NCI-H510A treated with DMSO at 0.1 percent for 48 hours (cell line): ENCODE measurements at places on chromosomes 3 and 15.

GRCh38 chr3:73924048-73924447 is 299.3 kb upstream of the PDZRN3 start:
- no peak for DNase-seq

DNA sequence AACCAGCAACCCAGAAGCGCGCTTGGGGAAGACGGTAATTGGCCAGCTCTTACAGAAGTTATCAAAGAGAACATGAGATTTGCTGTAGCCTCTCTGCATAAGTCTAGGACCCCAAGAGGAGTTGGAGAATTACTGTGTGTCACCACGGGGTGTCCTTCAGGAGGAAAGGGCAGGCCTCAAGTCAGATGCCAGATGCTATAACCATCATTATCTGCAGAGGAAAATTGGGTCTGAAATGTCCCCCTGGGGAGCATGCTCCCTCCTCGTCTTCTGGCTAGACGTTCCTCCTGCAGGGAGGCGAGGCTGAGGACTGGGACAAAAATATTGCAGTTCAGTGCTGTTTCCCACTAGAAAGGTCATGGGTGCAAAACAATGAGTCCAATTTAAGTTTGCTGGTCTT is 380.5 kb upstream of the CFAP20DC start:
- DNase-seq: no peak

- DNase-seq: no peak
Observed at GRCh38 chr3:81851176-81851575, 89.7 kb upstream of the GBE1 start.

DNA sequence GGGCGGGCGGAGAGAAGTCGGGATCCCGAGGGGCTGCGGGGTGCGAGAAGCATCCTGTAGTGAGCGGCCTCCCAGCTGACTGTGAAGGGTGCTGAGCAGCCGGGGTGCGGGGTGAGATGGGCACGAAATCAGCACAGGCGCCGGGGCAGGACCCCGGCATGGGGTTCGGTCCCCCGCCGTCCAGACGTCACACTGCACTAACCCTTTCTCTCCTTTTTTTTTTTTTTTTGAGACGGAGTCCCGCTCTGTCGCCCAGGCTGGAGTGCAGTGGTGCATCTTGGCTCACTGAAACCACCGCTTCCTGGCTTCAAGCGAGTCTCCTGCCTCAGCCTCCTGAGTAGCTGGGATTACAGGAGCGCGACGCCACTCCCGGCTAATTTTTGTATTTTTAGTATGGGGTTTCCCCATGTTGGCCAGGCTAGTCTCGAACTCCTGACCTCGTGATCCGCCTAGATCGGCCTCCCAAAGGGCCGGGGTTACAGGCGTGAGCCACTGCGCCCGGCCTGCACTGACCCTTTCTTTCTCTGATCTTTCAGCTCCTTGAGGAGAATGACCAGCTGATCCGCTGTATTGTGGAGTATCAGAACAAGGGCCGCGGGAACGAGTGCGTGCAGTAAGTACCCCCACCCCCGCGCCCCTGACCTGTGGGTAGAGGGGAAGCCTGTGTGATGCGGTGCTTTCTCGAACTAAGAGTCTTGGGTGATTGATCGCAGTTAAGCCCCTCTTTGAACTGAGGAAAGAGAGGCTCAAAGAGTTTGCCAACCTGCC is 513 bp downstream of the SS18L2 start:
- no peak for DNase-seq

- no peak for DNase-seq
Observed at GRCh38 chr15:73858062-73858461, 15.3 kb upstream of the TBC1D21 start.

GRCh38 chr15:27457766-27458165 is 486.8 kb downstream of the GABRG3 start:
- no peak for DNase-seq

GRCh38 chr3:158384019-158384418 is 187.0 kb upstream of the MLF1 start:
- no peak for DNase-seq

DNA sequence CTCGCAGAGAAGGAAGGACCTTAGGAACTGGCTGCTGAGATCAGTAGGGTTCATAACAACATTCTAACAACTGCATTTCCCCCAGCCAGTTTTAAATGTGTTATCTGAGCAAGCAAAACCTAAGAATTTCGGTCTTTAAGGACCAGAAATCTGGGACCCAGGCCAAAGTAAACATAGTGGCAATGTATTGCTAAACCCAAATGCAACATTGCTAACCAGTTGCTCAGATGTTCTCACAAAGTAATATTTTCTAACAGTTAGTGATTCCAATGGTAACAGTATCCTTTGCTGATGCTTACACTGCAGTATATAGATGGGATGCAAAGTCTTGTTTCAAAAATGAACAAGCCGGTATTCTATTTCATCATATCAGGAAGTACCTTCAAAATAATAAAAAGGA is 254.3 kb downstream of the RYR3 start:
- DNase-seq: no peak

DNA sequence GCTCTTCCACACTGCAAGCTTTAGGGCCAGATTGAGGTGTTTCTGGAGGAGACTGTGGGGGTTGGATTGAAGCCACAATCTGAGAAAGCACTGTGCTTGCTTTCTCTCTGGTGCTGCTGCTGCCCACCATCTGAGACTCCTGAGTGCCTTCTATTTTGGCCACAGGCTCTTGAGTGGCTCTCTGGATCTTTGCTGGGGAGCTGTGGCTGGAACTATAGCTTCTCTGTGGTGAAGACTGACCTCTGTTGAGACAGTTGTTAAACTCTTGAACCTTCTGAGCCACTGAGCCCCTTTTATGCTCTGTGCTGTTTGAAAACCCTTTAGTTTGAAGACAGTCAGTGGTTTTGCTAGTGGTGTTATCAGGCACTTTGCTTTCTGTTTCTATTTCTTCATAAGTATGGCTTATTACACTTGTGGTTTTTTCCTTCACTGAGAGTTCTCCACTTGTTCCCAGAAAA is 108.7 kb upstream of the TSPAN3 start:
- DNase-seq: no peak

GRCh38 chr15:63372018-63372705 is 9.5 kb downstream of the CA12 start:
- DNase-seq: peak; percentile 26

GRCh38 chr3:147328711-147329110 is 77.6 kb downstream of the ZIC4 start:
- DNase-seq: no peak
